Activated CD4-positive, alpha-beta T cell treated with anti-CD3 and anti-CD28 coated beads for 36 hours (primary cell): ENCODE measurements at places on chromosomes 4 and X. TPM values are rescaled to one million over a fixed set of nuclear protein-coding genes. Genes with fewer than 3 reads are reported as not detected.

The PJA1 gene
- total RNA-seq = 19.5 TPM

The AFM gene
- total RNA-seq = not detected

The MXRA5 gene
- total RNA-seq = not detected

The GABRQ gene
- total RNA-seq = not detected

The NOX1 gene
- not detected for total RNA-seq

The CCKAR gene
- not detected for total RNA-seq

DNA sequence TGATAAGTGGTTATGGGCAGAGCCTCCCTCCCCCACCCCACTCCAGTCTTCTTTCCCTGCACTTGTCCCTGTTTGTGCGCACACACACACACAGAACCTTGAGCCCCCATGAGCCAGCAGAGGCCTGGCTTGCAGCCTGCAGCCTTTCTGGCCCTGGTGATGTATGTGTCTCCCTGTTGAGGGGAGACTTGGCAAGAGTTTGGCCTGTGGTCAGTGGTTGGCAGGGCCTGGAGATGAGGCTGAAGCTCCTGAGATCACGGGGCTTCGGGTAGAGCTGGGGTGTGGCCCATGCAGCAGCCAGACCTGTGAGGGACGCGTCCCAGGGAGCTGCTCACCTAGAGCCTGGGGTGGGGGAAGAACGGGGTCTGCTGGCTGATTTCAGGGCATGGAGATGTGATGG lies 2.3 kb downstream of the GPR173 start:
- no peak for DNase-seq

DNA sequence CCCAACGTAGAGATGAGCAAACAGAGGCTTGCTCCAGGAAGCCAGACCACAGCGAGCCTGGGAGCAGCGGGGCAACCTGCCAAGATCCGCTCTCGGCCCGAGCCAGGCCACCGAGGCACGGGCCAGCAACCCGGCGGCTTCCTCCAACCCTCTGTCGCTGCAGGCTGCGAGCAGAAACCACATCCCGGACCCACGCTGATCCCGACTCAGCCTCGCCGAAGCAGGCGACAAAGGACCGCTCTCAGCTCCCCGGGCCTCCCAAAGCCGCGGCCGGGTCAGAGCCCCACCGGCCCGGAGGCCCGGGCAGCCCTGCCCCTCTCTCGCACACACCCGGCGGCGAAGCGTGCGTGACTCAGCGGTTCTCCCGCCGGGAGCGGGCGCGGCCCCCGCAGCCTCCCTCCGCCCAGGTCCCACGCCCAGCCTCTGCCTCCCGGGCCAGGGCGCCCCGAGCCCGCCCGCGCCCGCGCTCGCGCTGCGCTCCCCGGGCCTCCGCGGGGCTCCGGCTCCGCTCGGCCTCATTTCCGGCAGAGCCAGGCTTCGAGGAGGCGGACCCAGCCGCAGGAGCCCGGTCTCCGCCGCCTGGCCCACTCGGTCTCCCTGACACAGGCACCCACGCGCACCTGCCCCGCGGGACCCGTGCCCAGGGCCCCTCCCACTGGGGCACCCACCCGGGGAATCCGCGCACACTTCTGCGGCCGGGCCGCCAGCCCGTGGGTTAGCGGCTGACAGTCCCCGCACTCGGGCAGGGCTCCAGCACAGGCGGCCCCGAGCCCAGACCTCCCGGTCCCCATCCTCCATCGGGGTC lies 1.7 kb downstream of the PPP2R2C start:
- DNase-seq = peak; percentile 23

DNA sequence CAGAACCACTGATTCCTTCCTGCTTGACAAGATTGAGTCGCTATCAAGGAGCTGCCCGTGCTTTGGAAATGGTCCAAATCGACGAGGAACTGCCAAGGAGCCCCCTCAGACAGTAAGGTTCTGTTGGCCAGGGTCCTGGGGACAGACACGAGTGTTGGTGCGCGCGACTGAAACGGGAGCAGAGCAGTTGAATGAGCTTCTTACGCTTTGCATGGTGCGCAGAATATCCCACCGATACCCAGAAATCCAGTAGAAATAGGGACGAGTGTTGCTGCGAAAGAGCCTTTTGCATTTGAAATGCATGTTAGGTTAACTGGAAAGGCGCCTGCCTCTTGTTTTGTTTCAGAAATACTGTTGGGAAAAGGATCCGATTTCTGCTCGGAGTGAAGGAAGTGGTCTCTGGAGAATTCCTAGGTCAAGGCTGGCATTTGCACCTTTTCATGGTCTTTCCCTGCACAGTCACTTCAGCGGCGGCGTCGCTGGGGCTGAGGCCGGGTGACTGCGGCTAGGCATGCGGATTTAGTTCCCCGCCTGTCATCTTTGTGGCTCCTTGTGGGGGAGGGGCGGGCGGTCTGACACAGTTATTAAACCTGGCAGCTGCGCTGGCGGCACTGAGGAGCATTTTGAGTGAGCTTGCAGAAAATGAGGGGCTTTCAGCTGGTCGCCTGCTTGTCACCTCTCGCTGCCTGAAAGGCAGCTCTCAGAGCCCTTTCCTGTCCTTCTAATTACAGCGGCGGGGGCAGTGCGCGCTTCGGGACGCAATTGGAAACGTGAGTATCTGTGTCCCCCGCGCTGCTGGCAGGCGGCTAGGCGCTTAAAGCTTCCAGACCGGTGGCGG lies 51.5 kb upstream of the TRIM2 start:
- DNase-seq = peak; percentile 91

The S100P gene
- 2.1 TPM for total RNA-seq

The KCNIP4 gene
- not detected for total RNA-seq

The IL2RG gene
- total RNA-seq = 278 TPM

DNA sequence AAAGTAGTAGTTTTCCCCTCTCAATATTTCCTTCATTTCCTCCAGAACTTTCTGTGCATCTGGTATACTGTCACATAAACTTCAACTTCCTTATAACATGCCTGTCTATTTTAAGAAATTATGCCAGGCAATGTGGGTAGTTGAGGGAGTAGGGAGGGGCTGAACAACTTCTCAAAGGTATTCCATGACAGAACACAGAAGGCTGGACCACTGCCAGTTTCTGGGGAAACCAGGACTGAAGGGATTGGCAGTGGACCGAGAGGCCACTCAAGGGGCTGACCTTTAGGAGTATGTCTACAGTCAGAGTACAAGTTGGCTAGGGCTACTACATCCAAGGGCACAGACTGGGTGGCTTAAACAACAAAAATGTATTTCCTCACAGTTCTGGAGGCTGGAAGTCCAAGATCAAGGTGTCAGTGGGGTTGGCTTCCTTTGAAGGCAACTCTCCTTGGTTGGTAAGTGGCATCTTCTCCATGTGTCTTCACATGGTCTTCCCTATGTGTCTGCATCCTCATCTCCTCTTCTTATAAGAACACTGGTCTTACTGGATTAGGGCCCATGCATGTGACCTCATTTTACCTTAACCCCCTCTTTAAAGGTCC lies 6.9 kb downstream of the SH3RF1 start:
- no peak for DNase-seq

DNA sequence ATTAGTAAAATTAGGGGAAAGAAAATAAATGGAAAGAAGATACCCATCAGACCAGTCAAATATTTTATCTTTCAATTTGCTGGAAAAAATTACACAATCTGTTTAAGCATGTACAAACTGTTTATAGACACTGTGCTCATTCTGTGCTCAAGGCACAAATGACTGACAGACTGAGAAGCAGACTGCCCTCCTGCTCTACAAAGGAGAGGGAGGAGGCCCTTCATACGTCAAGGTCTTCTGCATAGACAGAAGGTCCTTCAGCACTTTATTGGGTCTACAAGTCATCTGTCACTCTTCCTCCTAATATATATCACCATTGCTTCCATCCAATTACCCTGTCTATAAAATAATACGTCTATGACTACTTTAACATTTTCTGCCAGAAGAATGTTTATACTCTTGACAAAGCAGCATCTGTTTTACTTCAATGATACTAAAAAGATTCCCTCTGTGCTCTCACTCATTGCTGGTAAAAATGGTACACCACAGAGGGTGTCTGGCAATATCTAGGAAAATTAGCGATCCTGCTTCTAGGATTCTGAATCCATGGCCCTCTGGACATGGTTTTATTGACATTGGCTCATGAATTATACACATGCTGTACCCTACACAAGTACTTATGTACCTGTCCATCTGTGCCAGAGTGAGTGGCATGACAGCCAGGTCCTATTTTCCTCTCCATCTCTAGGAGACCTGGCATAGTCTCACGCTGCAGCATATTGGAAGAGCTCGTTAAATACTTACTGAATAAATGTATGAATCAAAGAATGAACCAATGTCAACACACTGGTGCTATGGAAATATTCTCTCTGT lies 11.3 kb downstream of the SLC10A6 start:
- no peak for DNase-seq

GRCh38 chr4:3671571-3672464 lies 94.4 kb upstream of the ADRA2C start:
- DNase-seq = no peak

The CDS1 gene
- total RNA-seq = 0.21 TPM

GRCh38 chrX:20019672-20020365 lies 29.0 kb upstream of the BCLAF3 start:
- DNase-seq = no peak

The NCAPG gene
- total RNA-seq = 82.8 TPM

DNA sequence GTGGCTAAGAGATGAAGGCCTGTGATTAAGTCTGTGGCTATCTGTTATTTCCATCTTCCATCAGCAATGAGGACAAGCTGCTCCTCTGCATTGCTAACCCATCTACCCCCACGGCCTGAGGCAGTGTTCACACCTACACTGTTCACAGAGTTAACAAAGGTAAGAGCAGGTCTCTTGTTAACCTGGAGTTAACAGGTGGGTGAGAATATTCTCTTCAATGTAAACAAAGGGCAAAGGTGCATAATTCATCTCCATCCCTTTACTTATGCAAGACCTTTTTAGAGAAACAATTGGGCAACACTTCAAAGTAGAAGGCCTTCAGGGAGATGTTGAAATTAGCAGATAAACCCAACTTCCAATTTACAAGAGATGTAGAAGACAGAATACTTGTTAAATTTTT lies 2.8 kb downstream of the SLC35A2 start:
- DNase-seq = no peak

- DNase-seq = no peak
Measured at GRCh38 chr4:86160426-86160825, 199.4 kb downstream of the MAPK10 start.

- no peak for DNase-seq
Measured at GRCh38 chrX:11447418-11447817, 154.2 kb downstream of the AMELX start.

DNA sequence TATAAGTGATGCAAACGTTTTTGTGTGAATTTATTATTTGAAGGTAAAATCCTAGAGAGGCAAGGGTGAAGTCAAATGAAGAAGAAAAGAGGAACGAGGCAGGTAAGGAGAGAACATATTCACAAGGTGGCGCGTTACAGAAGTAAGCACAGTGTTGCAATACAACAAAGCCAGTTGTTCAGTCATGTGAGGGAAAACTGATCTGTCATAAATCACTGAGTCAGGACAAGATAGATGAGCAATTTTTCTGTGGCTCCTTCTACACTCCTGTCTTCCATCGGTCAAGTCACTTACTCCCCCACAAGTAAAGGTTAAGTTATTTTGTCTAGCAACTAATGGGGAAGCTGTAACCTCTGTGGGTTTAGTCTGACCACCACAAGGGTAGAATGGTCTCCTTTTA lies 203.0 kb upstream of the GK2 start:
- DNase-seq = no peak

The GC gene
- total RNA-seq = not detected

- DNase-seq = no peak
Measured at GRCh38 chrX:134718105-134718965, 60.1 kb upstream of the PLAC1 start.

DNA sequence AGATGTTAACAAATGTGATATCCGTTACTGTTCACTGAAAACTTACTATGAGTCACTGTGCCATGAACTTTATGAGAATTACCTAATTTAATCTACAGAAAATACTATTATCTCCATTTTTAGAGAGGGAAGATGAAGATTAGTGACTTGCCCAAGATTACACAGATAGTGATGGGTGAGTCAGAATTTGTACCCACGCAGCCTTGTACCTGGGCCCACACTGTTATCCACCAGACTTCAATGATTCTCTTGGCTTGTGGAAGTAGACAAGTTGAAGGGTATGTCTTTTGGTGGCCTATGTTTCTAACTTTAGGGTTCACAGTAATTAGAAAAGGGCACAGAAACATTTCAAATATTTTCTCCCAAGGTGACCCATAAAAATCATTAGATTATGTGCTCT lies 472.5 kb upstream of the NR3C2 start:
- DNase-seq = no peak

The CT45A10 gene
- total RNA-seq = not detected

GRCh38 chr4:2101346-2102044 lies 42.4 kb downstream of the NAT8L start:
- DNase-seq = no peak

- DNase-seq = no peak
Measured at GRCh38 chrX:39171686-39172085, 370.4 kb downstream of the MID1IP1 start.

The NHSL2 gene
- 0.50 TPM for total RNA-seq

The ARL13A gene
- total RNA-seq = not detected

DNA sequence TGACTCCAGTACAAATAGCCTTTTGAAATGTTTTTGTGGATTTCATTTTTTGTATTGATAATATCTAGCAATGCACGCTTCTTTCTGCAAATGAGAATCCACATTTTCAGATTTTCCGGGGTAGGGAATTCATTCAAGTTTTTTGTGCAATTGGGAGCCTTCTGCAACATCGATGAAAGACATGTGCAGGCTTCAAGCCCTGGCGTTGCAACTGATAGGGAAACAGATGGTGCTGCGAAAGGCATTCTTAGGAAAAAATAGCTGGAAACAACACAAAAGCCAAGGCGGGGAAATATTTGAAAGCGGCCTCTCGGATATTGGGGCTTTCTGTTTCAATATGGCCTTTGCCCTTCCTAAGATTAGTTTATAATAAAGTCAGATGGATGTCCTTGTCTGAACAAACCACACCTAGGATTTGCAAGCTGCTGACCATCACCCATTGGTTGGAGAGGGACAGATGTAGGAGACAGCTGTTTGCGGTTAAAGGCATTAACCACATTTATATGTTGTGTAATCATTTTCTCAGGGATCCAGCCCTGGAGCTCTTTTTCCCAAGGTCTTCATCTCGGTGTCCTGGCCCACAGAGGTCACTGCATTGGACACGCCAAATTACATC lies 136.5 kb downstream of the PRKX start:
- no peak for DNase-seq

DNA sequence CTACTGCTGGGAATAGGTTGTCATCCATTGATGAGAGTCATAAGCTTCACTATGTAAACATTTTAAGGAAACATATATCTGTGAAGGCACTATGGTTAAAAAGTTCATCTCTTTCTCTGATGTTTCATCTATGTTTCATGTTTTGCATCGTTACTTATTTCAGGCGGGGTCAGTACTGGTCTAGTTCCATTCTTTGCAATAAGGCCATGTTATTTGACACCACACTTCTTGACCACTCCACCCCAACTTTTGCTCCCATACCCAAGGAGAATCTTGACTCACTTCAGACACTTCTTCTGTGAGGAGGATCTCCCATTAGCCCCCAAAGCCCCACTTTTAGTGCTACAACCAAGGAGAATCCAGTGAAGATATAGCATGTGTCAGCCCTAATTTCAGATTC lies 119.4 kb downstream of the GRIA3 start:
- no peak for DNase-seq

- no peak for DNase-seq
Measured at GRCh38 chr4:25788703-25789238, 74.0 kb downstream of the SEL1L3 start.

The PDCL2 gene
- total RNA-seq = not detected
